ENCODE measurements at places on chromosomes 2 and 18. TPM values are rescaled to one million over a fixed set of nuclear protein-coding genes. Genes with fewer than 3 reads are reported as not detected.

Gene TNFRSF11A
- total RNA-seq: 1.2 TPM

GRCh38 chr2:83172841-83173240 lies 1286.2 kb downstream of the SUCLG1 start:
- H3K4me1 ChIP-seq: no peaks in the 10 kb centered on the region
- no peak overlapping the region for H3K27ac ChIP-seq
- DNase-seq: no peak
- no peaks in the 10 kb centered on the region for H3K36me3 ChIP-seq

GRCh38 chr2:188909036-188909435 lies 65.1 kb upstream of the COL3A1 start:
- H3K27me3 ChIP-seq: no peaks in the 10 kb centered on the region
- H3K27ac ChIP-seq: no peak overlapping the region
- no peaks in the 10 kb centered on the region for H3K36me3 ChIP-seq
- no peaks in the 10 kb centered on the region for H3K4me1 ChIP-seq

DNA sequence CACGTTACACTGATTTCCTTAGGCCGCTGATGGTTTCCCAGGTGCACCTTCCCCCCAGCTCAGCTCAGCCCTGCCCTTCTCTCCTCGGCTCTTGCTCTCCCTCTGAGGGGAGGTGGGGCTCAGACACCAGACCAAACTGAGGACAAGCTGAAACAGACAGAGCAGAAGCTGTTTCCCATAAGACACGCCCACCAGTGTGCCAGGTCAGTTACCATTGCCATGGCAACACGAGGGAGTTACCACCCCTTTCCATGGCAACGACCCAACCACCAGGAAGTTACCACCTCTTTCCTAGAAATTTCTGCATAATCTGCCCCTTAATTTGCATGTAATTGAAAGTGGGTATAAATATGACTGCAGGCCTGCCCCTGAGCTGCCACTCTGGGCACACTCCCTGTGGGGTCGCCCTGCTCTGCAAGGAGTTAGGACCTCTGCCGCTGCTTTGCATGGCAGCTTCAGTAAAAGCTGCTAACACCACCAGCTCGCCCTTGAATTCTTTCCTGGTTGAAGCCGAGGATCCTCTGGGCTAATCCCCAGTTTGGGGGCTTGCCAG lies 120.9 kb upstream of the SMIM21 start:
- H3K27me3 ChIP-seq: no peaks in the 10 kb centered on the region
- peak; percentile 82 for DNase-seq
- no peaks in the 10 kb centered on the region for H3K36me3 ChIP-seq
- no peak overlapping the region for H3K27ac ChIP-seq
- no peak overlapping the region for H3K4me3 ChIP-seq

DNA sequence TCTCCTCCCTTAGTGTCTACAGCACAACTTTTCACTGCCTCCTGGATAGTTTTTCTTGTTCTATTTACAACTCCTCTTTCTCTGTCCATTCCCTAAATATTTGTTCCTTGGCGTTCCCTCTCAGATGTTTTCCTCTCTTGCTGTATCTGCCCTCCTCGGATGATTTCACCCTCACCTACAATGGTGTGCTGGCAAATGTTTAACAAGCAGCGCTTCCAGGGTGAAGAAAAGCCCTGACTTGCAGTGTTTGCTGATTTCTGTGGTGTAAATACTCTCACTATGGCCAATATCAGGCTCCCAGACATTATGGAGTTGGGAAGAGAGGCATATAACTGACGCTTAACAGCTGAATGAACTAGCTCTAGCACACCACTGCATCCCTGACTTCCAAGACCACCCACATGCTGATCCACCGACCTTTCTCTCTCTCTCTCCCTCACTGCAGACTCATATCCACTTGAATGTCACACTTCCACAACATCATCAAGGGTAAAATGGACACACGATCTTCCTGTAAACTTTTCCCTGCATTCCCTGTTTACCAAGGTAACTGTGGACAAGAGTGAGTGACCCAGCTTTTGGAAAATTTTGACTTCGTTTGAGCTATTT lies 31.5 kb upstream of the SPTBN1 start:
- H3K36me3 ChIP-seq: no peaks in the 10 kb centered on the region
- no peaks in the 10 kb centered on the region for H3K27me3 ChIP-seq
- DNase-seq: no peak
- H3K27ac ChIP-seq: no peak overlapping the region
- H3K4me1 ChIP-seq: no peaks in the 10 kb centered on the region
- no peak overlapping the region for H3K4me3 ChIP-seq
